COR-L47 (cell line): ENCODE measurements at places on chromosomes 3 and 15.

DNA sequence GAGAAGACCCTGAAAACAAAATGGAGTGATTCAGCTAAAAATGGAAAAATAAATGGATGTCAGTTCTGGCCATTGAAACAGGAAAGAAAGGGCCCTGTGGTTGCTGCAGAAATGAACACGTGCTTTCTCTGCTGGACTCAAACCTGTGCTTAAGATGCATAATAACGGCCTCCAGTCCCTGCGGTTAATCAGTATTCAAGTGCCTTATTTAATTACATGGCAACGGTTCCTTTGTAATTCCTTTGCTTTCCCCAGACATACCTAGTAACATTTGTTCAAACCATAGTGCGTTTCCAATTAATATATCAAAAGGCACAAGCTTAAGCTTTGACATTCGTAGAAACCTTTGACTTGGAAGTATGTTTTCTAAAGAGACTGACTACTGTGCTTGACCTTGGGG, 428.3 kb downstream of the GABRG3 start:
- DNase-seq, result peak; percentile 80

GRCh38 chr3:38121832-38122461, 15.0 kb downstream of the ACAA1 start:
- no peak for DNase-seq

GRCh38 chr3:182165234-182165633, 453.5 kb downstream of the SOX2 start:
- DNase-seq, result no peak

DNA sequence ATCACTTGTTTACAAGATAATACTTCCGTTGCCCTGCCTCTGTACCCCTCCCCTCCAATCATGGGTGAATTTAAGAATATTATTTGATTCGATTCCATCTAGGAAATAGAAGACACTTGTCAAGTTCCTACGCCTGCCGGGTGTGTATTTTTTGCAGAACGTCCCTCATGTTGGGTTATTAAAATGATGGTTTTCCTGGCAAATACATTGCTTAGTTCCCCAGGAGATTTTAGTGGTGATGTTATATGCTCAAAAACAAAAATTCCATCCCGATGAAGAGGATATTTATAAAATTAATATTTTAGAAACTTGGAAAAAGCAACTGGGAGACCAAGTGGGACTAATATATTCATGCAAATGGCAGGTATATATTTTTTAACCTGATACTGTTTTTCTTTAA, 548.4 kb downstream of the EDEM1 start:
- no peak for DNase-seq

DNA sequence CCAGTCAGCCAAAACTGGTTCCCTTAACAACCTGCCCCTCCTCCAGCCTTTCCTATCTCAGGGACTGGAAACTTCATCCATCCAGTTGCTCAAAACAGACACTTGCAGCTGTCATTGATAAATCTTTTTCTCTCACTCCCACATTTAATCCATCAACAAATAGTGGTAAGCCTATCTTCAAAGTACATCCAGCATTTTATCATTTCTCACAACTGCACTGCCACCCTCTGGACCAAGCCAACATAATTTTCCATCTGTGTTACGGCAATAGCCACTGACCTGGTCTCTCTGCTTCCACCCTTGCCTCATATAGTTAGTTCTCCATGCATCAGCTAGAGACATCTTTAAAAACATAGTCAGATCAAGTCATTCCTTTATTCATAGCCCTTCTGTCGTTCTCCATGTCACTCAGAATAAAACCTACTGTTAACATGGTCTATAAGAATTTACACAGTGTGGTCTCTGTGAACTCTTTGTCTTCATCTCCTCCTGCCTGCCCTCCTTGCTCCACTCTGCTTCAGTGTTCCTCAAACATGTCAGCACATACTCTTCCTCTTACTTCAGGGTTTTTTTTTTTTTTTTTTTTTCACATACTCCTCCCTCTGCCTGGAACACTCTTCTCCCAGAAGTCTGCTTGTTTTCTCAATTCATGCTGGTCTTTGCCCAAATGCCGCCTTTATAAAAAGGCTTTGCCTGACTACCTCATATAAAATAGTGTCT, 102.5 kb upstream of the COL6A5 start:
- DNase-seq, result peak; percentile 6

DNA sequence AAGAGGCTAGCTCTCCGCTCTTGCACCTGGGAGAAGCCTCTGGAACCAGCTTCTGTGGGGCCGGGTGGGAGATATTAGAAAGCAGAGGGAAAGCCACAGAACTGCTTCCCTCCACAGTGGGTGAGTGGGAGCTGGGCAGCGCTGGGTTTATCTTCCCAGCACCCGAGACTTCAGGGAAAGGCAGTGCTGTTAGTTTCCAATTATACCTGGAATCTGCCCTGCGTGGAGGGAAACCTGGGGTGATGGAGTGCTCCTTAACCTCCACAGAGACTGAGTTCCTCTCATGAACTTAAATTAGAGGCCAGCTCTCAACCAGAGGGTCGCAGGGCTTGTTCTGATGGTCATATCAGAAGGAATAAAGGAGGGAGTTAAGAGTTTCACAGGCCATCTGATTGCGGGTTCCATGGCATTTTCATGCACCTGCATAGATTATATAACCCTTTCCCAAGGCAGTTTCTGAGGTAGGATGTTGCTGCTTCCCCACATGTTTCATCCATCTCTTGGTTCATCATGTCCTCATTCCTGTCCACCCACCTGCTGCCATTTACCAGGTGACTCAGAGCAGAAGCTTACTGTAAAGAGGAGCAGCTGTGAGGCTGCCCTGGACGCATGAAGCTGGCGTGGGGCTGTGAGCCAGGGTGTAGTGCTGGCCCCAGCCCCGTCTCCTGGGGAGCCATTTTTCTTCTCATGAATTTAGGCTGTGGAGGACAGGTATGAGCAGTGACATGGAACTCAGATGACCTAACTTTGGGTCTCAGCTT, 42.5 kb downstream of the CA12 start:
- no peak for DNase-seq

DNA sequence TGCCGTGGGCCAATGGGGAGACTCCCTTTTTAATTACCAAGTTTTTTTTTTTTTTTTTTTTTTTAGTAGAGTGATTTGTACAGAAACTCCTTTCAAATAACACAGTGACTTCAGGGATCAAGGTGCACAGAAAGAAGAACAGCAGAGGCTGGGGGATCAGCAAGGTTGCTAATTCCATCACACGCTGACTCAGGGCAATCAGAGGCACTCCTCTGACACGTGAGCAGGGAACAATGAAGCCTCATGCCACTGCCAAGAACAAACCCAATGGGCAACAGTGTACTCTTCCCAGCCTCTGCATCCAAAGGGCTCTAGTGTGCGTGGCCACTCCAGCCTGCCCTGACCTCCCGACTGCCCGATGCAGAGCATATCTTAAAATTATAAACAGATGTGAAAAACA, 186.7 kb upstream of the WNT5A start:
- no peak for DNase-seq

- DNase-seq, result no peak
These were observed 196.0 kb upstream of the TPRG1 start for GRCh38 chr3:188975600-188976314.

GRCh38 chr3:107699682-107700081, 176.9 kb downstream of the BBX start:
- no peak for DNase-seq

DNA sequence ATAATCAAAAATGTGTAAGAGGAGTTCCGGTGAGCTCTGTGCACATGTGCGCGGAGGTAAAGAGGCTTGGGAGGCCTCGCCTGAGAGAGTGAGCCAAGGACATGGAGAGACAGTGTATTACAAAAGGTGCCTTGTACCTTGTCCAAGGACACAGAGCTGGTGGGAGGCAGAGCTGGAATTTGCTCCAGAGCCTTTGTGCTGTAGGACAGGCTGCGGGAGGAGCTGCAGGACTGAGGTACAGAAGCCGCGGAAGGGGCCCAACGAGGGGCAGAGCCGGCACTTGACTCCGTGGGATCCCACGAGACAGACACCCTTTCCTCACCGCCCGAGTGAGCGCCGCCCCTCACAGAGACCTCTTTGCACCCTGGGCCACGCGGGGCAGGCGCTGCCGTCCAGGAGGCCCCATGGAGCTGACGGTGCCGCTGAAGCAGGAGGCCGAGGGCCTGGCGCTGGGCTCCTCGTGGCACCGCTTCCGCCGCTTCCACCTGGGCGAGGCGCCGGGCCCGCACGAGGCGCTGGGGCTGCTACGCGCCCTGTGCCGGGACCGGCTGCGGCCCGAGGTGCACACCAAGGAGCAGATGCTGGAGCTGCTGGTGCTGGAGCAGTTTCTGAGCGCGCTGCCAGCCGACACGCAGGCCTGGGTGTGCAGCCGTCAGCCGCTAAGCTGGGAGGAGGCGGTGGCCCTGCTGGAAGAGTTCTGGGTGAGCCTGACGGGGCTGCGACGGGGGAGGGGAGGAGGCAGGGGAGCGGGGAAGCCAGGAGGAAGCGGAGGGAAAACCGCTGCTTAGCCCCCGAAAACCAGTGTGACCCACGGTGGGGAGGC, 68.7 kb downstream of the SLTM start:
- DNase-seq, result no peak

GRCh38 chr3:49397470-49397869, 14.3 kb downstream of the RHOA start:
- DNase-seq, result no peak

GRCh38 chr3:183526838-183527427, 28.6 kb downstream of the KLHL6 start:
- DNase-seq, result no peak

DNA sequence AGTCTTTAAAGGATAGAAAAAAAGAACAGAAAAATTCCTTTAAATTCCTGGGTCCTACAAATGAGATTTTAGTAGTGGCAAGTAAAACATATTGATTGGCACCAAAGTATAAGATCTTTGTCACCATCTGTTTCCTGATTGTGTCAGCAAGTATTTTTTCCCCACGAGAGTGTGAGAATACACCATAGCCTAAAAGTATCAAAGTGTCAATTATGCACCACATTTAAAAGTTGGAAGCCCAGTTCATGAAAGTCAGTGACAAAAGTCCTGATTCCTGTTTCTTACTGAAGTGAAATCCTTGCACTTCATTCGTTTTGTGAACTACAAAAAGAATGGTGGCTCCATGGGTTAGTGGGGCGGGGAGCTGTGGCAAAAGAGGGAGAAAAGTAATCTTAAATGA, 83.8 kb upstream of the DPH6 start:
- DNase-seq, result no peak

GRCh38 chr3:45048244-45048643, 22.1 kb downstream of the CLEC3B start:
- DNase-seq, result no peak

DNA sequence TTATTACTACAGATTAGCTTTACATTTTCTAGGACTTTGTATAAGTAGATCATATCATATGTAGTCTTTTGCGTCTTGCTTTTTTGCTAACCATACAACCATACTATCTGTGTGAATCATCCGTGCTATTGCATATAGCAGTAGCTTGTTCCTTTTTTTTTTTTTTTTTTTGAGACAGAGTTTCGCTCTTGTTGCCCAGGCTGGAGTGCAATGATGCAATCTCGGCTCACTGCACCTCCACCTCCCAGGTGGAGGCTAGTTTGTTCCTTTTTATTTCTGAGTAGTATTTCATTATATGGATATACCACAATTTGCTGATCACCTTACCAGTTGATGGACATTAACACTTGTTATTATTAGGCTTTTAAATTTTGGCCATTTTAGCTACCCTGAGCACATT, 54.5 kb upstream of the TBL1XR1 start:
- no peak for DNase-seq

- no peak for DNase-seq
These were observed 20.0 kb downstream of the MRPL46 start for GRCh38 chr15:88447206-88447605.

DNA sequence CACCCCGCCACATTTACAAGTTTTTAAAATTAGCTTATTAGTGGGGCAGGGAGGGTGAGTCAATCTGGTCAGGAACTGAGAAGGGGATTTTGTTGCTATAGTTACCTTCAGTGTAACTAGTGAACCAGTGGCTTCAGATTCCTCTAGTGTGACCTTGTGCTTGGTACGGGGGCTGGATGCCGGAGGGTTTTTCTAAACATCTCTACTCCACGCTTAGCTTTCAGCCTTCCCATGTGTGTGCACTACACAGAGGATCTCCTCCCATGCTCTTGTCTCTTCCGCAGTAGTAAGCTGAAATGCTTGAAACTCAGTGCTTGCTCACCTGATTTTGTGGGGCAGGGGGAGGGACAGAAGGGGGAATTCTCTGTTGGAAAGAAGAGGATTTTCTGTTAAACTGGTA, 67.9 kb upstream of the AKAP13 start:
- DNase-seq, result no peak

DNA sequence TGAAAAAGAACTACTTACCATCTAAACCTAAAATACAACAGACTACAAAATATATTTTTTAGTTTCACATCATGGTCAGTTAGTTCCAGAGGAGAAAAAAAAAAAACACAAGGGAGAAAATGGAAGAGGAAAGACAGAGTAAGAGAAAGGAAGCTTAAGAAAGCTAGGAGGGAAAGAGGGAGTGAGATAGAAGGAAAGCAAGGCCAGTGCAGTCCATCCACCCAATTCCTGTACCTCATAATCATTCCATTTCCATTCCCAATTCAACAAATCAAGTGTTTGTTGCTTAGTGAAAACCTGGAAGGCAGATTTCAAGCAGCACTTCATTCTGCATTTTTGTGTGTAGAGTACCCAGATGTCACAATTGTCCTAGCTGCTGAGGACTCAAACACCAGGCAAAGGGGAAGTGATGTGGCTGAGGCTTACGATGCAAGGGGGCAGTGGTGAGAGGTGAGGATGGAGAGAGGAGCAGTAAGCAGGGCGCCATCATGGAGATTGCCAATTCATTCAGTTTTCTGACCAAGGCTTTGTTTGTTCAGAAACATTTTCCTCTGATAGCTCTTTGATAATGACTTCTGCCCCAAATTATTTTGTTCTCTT, 83.6 kb upstream of the GSK3B start:
- DNase-seq, result no peak

DNA sequence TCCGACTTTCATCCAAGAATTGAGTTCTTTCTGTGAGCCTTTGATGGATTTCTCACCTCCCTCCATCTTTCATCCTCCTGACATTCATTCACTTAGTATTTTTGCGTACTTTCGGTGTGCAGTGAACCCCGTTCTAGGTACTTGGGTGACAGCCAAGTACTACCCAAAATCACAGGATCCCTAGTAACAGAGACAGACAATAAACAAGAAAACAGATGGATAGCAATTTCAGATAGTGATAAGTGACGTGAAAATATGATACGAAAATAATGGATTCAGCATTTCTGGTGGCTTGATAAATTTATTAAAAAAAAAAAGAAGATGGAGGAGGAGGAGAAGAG, 264 bp upstream of the CMTM6 start:
- DNase-seq, result no peak

- DNase-seq, result no peak
These were observed 32.6 kb downstream of the DPP8 start for GRCh38 chr15:65484876-65485275.

- no peak for DNase-seq
These were observed 431.6 kb upstream of the LMCD1 start for GRCh38 chr3:8070011-8070410.

- no peak for DNase-seq
These were observed 20.0 kb downstream of the SLC28A1 start for GRCh38 chr15:84904419-84904818.

- DNase-seq, result no peak
These were observed 45.3 kb upstream of the SLCO2A1 start for GRCh38 chr3:134074790-134075567.

- DNase-seq, result no peak
These were observed 162.1 kb upstream of the LRIG1 start for GRCh38 chr3:66662894-66663293.

- no peak for DNase-seq
These were observed 46.4 kb upstream of the PGPEP1L start for GRCh38 chr15:99054025-99054387.

GRCh38 chr15:96327155-96327741, 3.3 kb upstream of the NR2F2 start:
- DNase-seq, result peak; percentile 64

- no peak for DNase-seq
These were observed 4.7 kb downstream of the SLC51A start for GRCh38 chr3:196220991-196221390.

GRCh38 chr3:77053795-77054194, 13.9 kb downstream of the ROBO2 start:
- no peak for DNase-seq
